ENCODE measurements at places on chromosomes 3 and 15. TPM values are rescaled to one million over a fixed set of nuclear protein-coding genes. Genes with fewer than 3 reads are reported as not detected.

DNA sequence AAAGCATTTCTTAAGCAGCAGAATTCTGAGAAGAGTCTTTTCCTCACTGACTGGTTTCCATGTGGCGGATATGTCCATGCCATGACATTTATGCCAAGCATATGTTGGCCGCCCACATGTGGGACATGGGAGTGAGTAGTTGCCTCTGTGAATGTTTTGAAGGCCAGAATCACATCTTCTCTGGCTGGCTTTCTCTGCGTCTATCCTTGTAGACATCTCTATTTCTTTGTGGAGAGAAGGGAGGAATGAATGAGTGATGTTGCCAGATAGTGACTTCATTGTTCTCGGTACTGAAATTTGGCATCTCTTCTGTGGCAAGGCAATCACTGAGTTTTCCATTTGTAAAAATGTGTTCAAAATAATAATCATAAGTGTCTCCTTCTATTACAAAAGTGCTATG lies 316.0 kb downstream of the CLSTN2 start:
- DNase-seq, result no peak

GRCh38 chr15:70761931-70762468 lies 1.4 kb downstream of the UACA start:
- no peak for DNase-seq

- no peak for DNase-seq
These were observed 50.5 kb upstream of the ARHGEF3 start for GRCh38 chr3:56851966-56852884.

GP9 gene
- not detected for total RNA-seq

DNA sequence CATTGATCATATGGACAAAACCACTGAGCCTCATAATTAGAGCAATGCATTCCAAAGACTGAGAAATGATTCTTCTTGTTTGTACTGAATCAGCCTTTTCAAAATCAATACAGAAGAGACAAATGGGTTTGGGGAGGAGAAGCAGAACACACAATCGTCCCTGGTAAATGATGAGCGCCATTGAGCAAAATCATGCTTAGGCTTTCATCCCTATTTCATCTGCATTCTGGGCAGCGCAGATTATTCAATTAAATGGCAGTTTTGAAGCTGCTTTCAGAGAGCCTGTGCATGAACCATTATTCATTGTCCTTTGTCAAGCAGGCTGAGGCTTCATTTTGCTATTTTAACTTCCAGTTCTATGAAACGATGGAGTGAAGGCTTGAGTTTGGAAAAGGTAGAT lies 371.9 kb downstream of the CACNA2D3 start:
- no peak for DNase-seq

PLA2G4E gene
- not detected for total RNA-seq

DNA sequence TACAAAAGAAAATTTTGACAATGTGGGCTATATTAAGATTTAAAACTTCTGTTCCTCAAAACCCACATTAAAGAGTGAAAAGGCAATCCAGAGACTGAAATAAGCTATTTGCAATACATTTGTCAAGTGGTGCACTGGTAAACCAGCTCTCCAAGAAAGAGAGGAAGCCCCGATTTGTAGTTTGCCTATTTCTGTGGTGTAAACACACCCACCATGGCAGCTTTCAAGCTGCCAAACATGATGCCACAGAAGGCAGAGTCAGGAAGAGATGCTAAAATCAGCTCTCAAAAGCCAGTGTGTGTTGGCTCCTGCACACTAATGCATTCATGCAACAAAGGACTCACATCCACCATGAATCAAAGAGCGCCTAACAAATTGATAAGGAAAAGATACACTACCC lies 17.5 kb downstream of the RFTN1 start:
- no peak for DNase-seq

- no peak for DNase-seq
These were observed 353.9 kb upstream of the ROPN1 start for GRCh38 chr3:124345845-124346244.

DNA sequence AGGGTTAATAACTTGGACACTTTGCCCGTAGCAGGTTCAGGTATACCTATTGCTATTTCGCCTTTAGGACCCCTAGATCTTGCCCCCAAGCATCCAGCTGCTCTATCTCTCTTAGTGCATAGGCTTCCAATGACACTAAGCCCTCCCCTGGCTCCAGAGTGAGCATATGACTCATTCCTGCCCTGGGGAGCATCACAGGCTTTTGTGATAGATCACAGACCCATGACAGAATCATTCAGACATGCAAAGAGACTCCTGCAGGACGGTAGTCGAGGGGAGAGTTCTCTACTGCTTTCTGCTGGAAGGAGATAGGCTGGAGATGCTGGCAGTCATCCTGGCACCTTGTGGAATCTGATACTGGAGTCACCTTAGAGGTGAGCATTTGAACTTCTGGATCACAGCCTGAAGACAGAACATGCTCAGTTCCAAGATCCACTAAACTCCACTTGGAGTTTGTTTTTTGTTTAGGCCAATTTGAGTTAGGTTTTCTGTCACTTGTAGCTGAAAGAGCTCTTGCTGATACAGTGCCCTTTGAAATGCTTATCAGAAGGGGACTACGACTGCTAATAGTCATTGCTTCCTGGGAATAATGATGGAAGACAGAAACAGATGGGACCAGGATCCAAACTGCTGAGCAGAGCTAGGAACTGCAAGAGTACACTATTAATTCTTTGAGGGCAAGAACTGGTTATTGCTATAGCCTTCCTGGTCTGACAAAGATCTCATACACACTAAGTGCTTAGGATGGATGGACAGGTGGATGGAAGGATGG lies 11.0 kb downstream of the LYSMD2 start:
- DNase-seq, result no peak

- no peak for DNase-seq
These were observed 242.8 kb upstream of the ICE2 start for GRCh38 chr15:60721707-60722106.

DNA sequence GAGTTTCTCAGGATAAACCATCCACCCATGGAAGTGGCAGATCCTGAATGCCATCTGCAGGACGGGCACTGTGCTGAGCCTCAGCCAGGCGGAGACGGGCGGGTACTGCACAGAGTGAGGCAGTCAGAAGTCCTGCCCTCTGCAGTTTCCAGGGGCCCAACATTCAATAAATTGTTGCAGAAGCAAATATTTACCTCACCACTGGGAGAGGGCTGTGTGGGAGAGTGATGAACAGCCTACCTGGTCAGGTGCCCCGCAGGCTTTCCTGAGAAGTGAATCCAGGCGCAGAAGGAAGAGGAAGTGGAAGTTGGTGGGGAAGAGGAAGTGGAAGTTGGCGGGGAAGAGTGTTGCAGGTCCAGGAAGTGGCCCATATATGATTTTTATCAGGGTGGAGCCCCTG lies 100.8 kb downstream of the SLCO3A1 start:
- DNase-seq, result no peak

DNA sequence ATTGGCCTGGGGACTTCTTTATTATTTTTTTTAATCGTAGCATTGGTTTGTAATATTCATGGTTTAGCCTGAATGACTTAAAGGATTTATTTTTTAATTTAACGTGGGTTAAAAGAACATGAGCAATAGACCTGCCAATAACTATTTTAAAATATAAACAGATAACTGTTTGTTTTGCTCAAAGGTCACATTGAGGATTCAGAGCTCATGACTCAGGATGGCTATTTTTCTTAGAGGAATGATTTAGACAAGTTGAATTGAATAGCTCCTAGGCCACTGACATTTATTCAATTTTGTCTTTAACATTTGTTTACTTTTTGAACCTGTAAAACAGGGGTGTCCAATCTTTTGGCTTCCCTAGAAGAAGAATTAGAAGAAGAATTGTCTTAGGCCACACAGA lies 68.5 kb downstream of the ITPR1 start:
- DNase-seq, result no peak

GRCh38 chr3:126985132-126985985 lies 2.4 kb downstream of the PLXNA1 start:
- no peak for DNase-seq

GRCh38 chr15:29942143-29942542 lies 119.9 kb upstream of the TJP1 start:
- no peak for DNase-seq

DNA sequence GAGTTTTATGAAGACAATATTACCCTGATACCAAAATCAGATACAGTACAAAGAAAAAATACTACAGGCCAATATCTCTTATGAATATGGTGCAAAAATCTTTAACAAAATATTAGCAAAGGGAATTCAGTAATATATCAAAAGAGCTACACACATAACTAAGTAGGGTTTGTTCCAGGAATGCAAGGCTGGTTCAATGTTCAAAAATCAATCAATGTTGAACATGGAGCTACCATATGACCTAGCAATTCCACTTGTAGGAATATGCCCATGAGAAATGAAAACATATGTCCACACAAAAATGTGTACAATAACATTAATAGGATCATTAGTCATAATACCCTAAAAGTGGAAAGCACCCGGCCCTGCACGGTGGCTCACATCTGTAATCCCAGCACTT lies 7.8 kb downstream of the OCA2 start:
- DNase-seq, result no peak

GOLGA8T gene
- total RNA-seq, result 0.20 TPM

GRCh38 chr3:88773766-88774165 lies 333.7 kb upstream of the EPHA3 start:
- no peak for DNase-seq

- DNase-seq, result no peak
These were observed 4.6 kb downstream of the CIDEC start for GRCh38 chr3:9875448-9875847.

GRCh38 chr3:34070831-34071585 lies 272.6 kb downstream of the PDCD6IP start:
- no peak for DNase-seq

PDZRN3 gene
- not detected for total RNA-seq

DNA sequence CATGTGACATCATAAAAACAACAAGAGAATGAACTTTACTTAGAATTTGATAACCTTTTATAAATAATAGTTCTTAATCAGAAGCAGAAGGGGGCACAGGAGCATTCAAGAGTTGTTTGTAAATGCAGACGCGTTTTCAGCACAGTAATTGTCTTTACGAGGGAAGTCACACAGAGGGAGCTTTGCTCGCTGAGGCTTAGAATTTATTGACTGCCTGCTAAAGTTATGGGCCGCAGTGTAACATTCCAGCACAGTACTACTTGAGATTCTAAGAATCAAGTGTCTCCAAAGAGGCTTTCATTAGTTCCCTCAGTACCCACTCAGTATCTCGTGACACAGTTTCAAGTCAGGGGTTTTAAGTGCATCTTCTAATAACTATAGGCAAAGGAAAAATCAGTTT lies 288.7 kb downstream of the NR2F2 start:
- no peak for DNase-seq

Measured in pulmonary artery endothelial cell (primary cell).